ENCODE measurements at places on chromosomes 11 and 22.

DNA sequence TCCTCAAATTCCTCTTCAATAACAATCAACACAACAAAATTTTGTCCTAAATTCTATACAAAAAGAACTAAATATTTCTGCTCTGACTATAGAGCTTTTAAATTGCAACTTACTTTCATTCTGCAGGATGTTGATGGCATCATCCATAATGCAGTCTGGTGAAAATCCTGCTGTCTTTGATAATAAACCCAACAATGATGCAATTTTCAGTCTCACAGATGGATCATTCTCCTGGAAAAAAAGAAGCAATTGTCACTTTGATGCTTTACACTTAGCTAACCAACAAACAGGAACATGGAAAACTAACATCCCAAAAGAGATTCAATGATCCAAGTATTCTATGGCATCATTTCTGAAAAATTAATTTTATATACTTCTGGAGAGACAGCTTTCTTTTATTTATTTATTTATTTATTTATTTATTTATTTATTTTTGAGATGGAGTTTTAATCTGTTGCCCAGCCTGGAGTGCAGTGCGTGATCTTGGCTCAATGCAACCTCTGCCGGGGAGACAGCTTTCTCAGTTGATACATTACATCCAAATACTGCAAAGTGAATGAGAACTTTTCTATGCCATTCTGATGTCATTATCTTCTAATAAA is 13.0 kb downstream of the INTS4 start:
- no peak for DNase-seq

GRCh38 chr11:61019037-61019831 is 47.8 kb downstream of the CD6 start:
- no peak for DNase-seq

- no peak for DNase-seq
Observed at GRCh38 chr11:7536100-7536499, 22.3 kb downstream of the PPFIBP2 start.

DNA sequence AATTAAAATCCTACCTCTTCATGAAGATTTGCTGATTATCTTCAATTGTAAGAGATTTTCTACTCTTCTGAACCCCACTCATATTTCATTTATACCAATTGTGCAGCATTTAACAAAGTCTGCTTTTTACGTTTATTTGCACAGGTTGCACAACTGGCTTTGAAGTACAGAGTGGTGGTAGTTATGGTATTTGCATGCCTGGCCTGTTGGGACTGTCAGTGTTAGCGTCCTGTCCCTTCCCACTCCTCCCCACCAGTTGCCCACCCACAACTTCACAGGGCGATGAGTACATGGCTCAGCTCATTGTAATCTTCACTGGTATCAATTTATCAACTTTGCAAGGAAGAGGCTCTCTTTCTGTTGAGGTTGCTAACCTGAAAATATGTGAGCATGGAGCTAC is 372.3 kb downstream of the AASDHPPT start:
- DNase-seq, result no peak
